Mesenteric fat pad (tissue), 1 donor: ENCODE measurements at places on chromosomes 7 and 10. TPM values are rescaled to one million over a fixed set of nuclear protein-coding genes. Genes with fewer than 3 reads are reported as not detected.

Gene SLIT1
- 0.19 TPM for total RNA-seq

Gene CYP3A4
- 0.26 TPM for total RNA-seq

Gene ASIC3
- total RNA-seq = 0.87 TPM

Gene PNLIP
- 1.5 TPM for total RNA-seq

Gene MNX1
- total RNA-seq = not detected

Gene DRGX
- not detected for total RNA-seq

Gene PKD2L1
- total RNA-seq = 0.39 TPM

Gene SLC39A12
- 0.35 TPM for total RNA-seq

Gene LEP
- 784 TPM for total RNA-seq

Gene MOGAT3
- total RNA-seq = not detected

GRCh38 chr7:108063520-108063933 lies 60.6 kb upstream of the LAMB1 start:
- DNase-seq = no peak

DNA sequence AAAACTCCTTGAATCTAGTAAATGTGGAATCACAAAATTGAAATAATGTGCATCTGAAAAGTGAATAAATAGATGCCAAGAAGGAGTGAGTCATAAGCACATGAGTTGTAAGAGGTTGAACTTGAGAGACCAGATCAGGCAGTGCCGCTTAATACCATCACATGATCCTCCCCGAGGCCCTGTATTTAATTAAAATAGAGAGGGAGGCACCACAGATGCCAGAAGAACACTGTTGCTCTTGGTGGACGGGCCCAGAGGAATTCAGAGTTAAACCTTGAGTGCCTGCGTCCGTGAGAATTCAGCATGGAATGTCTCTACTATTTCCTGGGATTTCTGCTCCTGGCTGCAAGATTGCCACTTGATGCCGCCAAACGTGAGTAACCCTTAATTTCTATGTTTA lies at the start of gene GPNMB:
GPNMB (plus strand) TSS at position 221 of the 400 bp plus-strand sequence; CDS start at position 304, 83 bp downstream.
- no peak for DNase-seq

- DNase-seq = no peak
Observed at GRCh38 chr7:55569797-55570196, 2.5 kb downstream of the VOPP1 start.

- no peak for DNase-seq
Observed at GRCh38 chr10:121324678-121325213, 273.5 kb downstream of the FGFR2 start.

GRCh38 chr7:50412973-50413372 lies 37.2 kb downstream of the FIGNL1 start:
- DNase-seq = no peak

GRCh38 chr10:119613741-119614140 lies 17.0 kb upstream of the TIAL1 start:
- DNase-seq = no peak

DNA sequence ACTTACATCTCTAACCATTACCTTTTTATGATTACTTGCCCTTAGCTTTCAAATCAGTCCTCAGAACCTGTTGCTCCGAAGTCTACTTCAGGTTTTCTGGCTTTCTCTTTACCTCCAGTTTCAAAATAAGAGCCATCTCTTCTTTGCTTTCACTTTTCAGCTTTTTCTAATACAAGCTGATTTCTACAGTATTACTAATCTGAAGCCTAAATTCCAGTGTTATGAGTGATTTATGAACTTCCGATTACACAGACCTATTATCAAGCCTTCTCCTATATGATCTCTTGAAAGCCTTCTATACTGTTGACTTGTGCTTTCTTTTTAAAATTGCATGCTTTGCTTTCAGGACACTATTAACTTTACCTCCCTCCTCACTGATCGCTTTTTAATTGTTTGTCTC lies 1307.8 kb upstream of the CELF2 start:
- DNase-seq = no peak

DNA sequence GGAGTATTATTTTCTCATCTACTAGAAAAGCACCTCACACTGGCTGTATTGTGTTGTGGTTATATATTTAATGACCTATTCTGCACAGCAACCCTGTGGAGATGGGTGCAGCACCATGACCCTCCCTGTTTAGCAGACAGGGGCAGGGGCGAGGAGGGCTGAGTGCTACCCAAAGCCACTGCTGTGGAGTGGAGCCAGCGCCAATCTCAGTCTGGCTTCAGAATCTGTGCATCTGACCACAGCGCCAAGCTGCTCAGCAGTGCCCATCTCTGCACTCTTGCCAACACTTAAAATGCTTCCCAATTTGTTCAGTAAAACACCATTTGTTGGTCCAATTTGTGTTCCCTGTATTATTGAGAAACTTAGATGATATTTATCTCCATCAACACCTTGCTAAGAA lies 239.1 kb downstream of the ZMYND11 start:
- DNase-seq = no peak

DNA sequence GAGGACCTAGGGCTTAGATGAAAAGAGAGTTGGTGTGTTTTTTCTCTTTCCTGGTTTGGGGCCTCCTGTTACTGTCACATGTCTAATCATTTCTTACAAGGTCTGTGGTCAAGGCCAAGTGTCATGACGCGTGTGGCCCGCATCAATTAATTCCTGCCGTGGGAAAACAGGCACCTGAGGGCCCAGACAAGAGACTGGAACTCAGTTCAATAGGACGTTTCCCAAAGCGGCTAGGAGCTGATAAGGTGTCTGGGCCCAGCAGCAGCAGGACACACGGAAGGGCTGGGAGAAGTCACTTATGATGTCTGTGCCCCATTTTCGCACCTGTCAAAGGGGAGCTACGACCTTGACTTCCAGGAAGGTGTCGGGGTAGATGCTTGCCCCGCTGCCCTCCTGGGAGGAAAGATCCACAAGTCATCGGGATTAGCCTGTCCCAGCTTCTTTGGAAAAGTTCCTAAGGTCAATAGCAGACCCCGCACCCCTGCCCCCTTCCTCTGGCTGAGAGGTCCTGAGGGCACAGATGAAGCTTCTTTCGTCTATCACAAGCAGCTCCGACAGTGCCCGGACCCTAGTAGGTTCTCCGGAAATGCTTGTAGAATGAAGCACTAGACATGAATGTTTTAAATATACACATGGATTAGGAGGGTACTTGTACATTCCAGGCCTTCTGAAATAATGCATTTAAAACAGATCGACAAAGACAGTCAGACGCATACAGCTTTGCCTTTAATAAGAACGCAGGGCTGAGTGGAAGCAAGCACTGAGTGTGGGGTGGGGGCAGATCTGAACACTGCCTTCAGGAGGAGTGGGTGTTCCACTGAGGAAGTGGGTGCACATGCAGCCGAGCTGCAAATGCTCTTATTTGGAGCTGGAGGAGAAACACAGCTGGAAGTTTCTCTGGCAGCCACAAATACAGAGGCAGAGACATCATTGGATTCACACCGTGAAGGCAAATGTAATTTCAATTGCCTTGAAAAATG lies 237.5 kb upstream of the GRB10 start:
- no peak for DNase-seq

DNA sequence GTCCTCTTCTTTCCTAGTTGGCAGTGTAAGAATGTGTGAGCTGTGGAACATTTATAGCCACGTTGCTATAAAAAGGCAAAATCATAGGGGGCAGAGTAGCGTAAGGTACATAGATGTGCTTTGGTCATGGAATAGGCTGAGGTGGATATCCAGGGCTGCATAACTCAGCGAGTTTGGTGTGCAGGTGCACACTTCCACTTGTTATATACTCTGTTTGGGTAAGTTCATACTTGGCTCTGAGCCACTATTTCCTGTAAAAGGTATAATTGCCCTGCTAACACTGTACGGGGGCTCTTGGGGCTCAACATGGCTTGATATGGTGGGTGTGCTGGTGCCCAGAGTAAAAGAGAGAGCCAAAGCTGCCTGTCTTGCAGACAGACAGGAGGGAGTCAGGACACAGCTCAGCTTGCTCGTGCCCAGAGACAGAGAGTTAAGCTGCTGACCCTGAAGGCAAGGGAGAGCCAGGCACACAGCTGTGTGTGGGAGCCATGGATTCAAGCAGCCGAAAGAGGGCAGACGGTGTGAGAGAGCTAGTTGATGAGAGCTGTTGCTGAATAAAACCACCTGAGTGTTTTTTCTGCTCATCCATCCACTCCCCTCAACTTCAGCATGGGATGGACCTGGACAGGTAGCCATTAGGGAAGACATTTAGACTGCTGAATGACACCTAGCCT lies 126.7 kb downstream of the DKK1 start:
- no peak for DNase-seq

DNA sequence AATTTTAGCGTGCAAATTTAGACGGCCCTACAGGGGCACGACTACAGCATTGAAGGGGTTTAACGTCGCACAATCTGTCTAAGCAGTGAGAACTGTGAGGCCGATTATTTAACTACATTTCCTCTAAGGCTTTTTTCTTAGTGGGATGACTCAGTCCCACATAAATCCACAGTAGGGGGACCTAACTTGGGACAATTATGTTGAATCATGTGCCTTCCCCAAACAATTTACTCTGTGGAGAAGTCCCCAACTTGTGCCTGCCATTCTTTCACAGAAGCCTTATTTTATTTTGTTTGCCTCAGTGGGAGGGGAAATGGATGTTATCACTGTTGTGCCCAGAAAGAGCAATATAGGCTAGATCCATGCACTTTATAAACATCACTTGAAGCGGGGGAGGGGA lies 80.3 kb upstream of the CDCA7L start:
- no peak for DNase-seq

DNA sequence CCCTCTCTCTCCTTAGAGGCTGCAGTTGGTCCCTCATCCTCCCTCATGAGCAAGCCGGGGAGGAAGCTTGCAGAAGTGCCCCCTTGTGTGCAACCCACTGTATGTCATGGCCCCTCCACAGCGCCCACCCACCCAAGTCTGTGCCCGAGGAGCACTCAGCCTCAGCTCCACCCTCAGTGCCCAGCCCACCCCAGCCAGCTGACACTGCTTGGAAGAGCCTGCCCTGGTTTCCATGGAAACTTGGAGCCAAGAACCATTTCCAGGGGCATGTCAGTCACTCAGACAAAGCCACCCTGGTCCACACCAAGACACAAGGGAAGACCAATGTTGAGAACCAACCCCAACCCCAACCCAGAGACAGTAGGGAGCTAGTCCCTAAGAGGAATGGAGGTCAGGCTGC lies 79.5 kb downstream of the PAX2 start:
- peak; percentile 55 for DNase-seq

- no peak for DNase-seq
Observed at GRCh38 chr10:72146559-72147323, 58.4 kb upstream of the SPOCK2 start.

DNA sequence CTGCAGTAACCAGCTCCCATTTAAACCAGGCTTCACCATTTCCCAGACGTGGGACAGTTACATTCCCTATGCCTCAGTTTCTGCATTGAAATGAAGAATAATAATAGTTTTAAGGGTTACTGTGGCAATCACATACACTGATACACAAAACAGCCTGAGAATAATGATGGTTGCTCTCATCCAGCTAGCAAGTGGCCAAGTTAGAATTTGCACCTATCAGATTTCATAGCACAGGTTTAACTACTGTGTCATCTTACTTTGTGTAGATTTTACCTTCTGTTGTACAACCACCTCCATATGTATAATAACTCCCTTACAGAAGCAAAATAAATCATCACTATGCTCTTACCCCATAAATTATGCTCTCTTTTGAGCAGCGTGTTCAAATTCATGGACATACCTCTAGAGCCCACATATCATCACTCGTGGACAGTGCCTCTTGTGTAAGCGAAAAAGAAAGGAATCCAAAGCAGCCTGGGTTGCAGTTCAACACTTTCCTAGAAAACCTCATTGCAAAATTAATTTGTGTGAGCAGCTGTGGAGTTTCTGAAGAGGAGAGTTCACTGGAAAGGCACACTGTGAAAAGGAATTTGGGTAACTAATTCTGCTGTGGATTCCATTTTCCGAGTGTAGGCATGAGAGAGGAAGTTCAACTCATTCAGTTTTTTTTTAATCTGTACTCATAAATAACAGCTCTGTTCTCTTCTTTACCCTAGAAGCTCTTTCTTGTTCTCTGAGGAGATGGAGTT lies 492.5 kb downstream of the ARL4A start:
- DNase-seq = no peak

- no peak for DNase-seq
Observed at GRCh38 chr7:69739190-69739589, 140.9 kb downstream of the AUTS2 start.

DNA sequence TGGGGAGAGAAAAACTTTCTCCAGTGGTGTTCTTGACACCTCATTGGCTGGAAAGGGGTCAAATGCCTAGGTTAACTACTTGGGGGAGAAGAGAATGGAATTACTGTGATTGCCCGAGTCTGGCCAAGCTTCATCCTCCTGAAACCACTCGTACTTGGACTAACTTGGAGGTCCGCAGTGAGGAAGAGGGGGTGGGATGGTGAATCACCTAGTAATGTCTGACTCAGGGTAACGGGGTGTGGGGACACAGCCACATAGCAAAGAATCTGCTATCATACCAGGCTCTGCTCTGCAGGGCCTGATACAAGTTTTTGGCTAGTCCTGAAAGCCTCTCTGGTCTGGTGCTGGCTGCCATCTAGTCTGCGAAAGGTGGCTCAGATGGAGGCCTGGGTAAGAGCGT lies 190.9 kb downstream of the RPS24 start:
- no peak for DNase-seq

DNA sequence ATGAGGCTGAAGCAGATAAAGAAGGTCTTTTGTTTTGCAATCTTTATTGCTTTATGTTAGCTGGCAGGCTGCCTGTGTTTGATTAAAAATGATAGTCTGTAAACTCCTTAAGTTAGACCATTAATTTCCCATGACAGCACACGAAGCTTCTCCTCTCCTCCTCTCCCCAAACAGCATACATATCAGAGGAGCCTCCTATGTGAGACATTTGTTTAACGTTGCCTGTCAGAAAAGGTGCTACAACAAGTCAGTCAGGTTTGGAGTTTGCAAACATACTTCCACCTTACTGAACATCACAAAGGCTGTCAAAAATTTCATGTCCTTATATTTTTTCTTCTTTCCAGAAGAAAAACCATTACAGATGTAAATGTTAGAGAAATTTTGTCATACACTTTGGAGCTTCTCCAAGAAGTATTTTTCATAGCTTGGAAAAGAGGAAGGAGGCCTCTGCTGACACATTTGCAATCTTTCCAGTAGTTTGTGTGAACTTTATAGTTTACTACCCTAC lies 393.1 kb downstream of the EXOC4 start:
- DNase-seq = no peak

DNA sequence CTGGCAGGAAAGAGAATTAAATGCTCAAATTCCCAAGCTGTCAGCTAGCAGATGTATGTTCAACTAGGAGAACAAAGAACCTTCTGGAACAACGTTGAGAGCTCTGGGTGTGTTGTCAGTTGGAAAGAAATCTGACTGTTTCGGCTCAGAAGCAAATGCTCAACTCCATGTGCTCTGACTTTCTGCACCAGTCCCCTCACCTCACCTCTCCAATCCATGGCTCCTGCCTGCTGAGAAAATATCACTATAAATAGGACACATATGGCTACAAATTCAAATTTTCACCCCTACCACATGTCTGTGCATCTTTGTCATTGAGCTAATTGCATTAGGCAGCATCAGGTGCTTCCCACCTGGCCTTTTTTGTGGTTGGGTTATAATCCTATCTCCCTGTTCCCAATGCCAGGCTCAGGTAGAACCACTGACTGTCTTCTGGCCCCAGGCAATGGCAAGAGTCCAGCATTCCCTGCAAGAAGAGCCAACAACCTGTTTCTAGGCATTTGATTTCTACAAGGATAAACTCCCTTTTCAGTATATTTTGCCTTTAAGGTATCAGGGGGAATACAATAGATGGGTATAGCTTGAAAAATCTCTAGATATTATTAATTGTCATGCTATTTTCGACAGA lies 142.6 kb upstream of the LSM8 start:
- no peak for DNase-seq

- DNase-seq = no peak
Observed at GRCh38 chr10:112938808-112939482, 11.1 kb upstream of the TCF7L2 start.

- DNase-seq = no peak
Observed at GRCh38 chr10:6145166-6145987, 56.5 kb downstream of the RBM17 start.

- DNase-seq = no peak
Observed at GRCh38 chr10:122368502-122369254, 5.8 kb upstream of the PLEKHA1 start.
